ENCODE measurements at places on chromosomes 1 and 21. TPM values are rescaled to one million over a fixed set of nuclear protein-coding genes. Genes with fewer than 3 reads are reported as not detected.

Gene TMEM51
- 21.6 TPM for total RNA-seq

Gene ZBTB37
- 3.8 TPM for total RNA-seq

Gene SPRR5
- total RNA-seq = not detected

Gene AMY1A
- total RNA-seq = not detected

Gene ERG
- total RNA-seq = 0.32 TPM

Gene FBXO2
- total RNA-seq = 1.6 TPM

Gene LCE1F
- total RNA-seq = not detected

Gene COL24A1
- 1.3 TPM for total RNA-seq

Gene TTC39A
- total RNA-seq = 0.26 TPM

Gene SYT2
- not detected for total RNA-seq

Gene MAGI3
- 10.2 TPM for total RNA-seq

Gene SH2D1B
- total RNA-seq = not detected

Gene CFAP298
- total RNA-seq = 21.8 TPM

Gene CASQ1
- not detected for total RNA-seq

Gene ANGPTL1
- total RNA-seq = 8.2 TPM

Gene SAMD11
- total RNA-seq = 46.1 TPM

Gene PPFIA4
- total RNA-seq = 12.5 TPM

Gene NUP210L
- total RNA-seq = not detected

Gene SH2D2A
- 2.1 TPM for total RNA-seq

Gene OR2L2
- not detected for total RNA-seq

Gene HSD3B1
- 0.39 TPM for total RNA-seq

Gene DNAJC28
- 0.64 TPM for total RNA-seq

Gene ECM1
- 77.4 TPM for total RNA-seq

Gene TNFRSF9
- not detected for total RNA-seq

Gene TMEM240
- 10.3 TPM for total RNA-seq

Gene GSTM4
- total RNA-seq = 30.3 TPM

Gene TNFSF4
- 3.3 TPM for total RNA-seq

Gene SASS6
- 3.0 TPM for total RNA-seq

Gene ATP1A2
- 1.0 TPM for total RNA-seq

Gene BTBD8
- total RNA-seq = 3.9 TPM

Gene METTL18
- 5.4 TPM for total RNA-seq

Gene CITED4
- 8.4 TPM for total RNA-seq

Gene LCE2A
- not detected for total RNA-seq

Gene FAM72D
- total RNA-seq = 0.40 TPM

Gene TCP10L
- not detected for total RNA-seq

Gene RGS16
- total RNA-seq = 0.39 TPM

Gene ZYG11A
- 0.96 TPM for total RNA-seq

Gene PRAMEF27
- not detected for total RNA-seq

Gene WDR64
- not detected for total RNA-seq

Gene CR2
- total RNA-seq = not detected

Gene CHIT1
- total RNA-seq = not detected

Gene AMY2A
- total RNA-seq = not detected

Gene MATN1
- not detected for total RNA-seq

Gene DMBX1
- not detected for total RNA-seq

Gene NFASC
- total RNA-seq = 1.2 TPM

Gene PRDM16
- 0.65 TPM for total RNA-seq

All from epithelial cell of alveolus of lung (primary cell).